CD4-positive, alpha-beta T cell (primary cell): ENCODE measurements at places on chromosomes 3 and 15. TPM values are rescaled to one million over a fixed set of nuclear protein-coding genes. Genes with fewer than 3 reads are reported as not detected.

The NRROS gene
- 8.4 TPM for total RNA-seq

- no peaks in the 10 kb centered on the region for H3K36me3 ChIP-seq
- no peak overlapping the region for H3K27ac ChIP-seq
Measured at GRCh38 chr15:62848632-62849050, 193.9 kb upstream of the TPM1 start.

GRCh38 chr3:49461443-49462171, 8.5 kb upstream of the DAG1 start:
- no peak overlapping the region for H3K27ac ChIP-seq
- DNase-seq = no peak
- no peaks in the 10 kb centered on the region for H3K27me3 ChIP-seq
- no peak overlapping the region for H3K4me3 ChIP-seq

The PLSCR5 gene
- total RNA-seq = not detected

- no peaks in the 10 kb centered on the region for H3K36me3 ChIP-seq
- H3K4me1 ChIP-seq = no peaks in the 10 kb centered on the region
- no peak overlapping the region for H3K27ac ChIP-seq
- no peaks in the 10 kb centered on the region for H3K27me3 ChIP-seq
- no peak for DNase-seq
Measured at GRCh38 chr3:105999856-106000255, 131.0 kb upstream of the CBLB start.

- no peaks in the 10 kb centered on the region for H3K4me1 ChIP-seq
- DNase-seq = no peak
- no peak overlapping the region for H3K4me3 ChIP-seq
- peaks cover 4% of the 10 kb centered on the region for H3K27me3 ChIP-seq
- no peak overlapping the region for H3K27ac ChIP-seq
Measured at GRCh38 chr15:70932397-70932796, 39.8 kb downstream of the LRRC49 start.

- H3K36me3 ChIP-seq = no peaks in the 10 kb centered on the region
- DNase-seq = no peak
- no peak overlapping the region for H3K4me3 ChIP-seq
- H3K4me1 ChIP-seq = no peaks in the 10 kb centered on the region
Measured at GRCh38 chr3:119531151-119531550, 28.3 kb downstream of the CD80 start.

The PLXNA1 gene
- 9.8 TPM for total RNA-seq

GRCh38 chr15:36612063-36612788, 32.8 kb downstream of the CDIN1 start:
- no peaks in the 10 kb centered on the region for H3K4me1 ChIP-seq
- H3K4me3 ChIP-seq = no peak overlapping the region
- no peaks in the 10 kb centered on the region for H3K36me3 ChIP-seq
- no peaks in the 10 kb centered on the region for H3K27me3 ChIP-seq
- no peak overlapping the region for H3K27ac ChIP-seq

DNA sequence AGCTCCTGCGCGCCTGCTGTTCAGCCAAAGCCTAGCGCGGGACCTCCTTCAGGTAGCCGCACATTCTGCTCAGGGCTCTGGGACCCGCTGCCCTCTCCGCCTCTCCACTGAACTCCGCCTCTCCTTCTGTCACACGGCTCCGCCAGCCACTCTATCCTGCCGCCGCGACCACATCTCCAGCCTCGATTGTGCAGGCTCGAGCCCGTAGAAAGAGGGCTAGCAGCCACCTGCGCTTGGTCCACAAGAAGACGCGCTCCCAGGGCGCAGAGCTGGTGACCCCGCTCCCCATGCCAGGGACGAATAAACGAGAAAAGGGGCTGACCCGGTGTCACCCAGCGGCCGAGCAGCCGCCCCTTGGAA, 1.1 kb upstream of the VIPR1 start:
- H3K27me3 ChIP-seq = peaks cover 10% of the 10 kb centered on the region
- no peaks in the 10 kb centered on the region for H3K36me3 ChIP-seq
- H3K27ac ChIP-seq = no peak overlapping the region

The ADAMTS17 gene
- total RNA-seq = 13.2 TPM

DNA sequence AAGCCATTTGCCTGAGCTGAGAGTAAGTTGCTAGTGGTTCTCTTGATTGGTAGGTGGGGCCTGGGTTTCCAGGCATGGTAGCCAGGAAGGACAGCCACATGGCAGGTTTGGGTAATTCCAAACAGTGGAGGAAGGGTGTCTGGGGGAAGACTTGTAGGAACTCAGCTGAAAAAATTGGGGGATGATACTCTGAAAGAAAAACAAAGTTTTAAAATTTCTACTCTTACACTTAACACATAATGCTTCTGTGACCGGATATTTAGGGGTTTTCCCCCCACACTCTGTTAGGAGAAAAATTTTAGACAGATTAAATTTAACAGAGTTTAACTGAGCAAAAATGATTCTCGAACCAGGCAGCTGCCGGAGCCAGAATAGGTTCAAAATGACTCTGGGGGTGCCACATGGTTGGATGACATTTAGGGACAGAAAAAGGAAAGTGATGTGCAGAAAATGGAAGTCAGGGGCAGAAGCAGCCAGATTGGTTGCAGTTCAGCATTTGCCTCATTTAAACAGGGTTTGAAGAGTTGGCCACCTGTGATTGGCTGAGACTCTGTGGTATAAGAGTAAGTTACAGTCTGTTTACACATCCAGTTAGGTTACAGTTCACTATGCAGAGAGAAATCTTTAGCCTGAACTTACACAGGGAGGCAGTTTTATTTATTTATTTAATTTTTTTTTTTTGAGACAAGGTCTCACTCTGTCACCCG, 8.1 kb downstream of the B2M start:
- peaks cover 57% of the 10 kb centered on the region for H3K36me3 ChIP-seq
- no peaks in the 10 kb centered on the region for H3K27me3 ChIP-seq
- H3K27ac ChIP-seq = peak overlapping the region; percentile 72
- H3K4me3 ChIP-seq = no peak overlapping the region
- H3K4me1 ChIP-seq = peaks cover 83% of the 10 kb centered on the region

The PPIB gene
- total RNA-seq = 167 TPM

- H3K27ac ChIP-seq = peak overlapping the region; percentile 78
- H3K4me3 ChIP-seq = peak overlapping the region; percentile 70
- peak; percentile 41 for DNase-seq
- H3K36me3 ChIP-seq = peaks cover 16% of the 10 kb centered on the region
Measured at GRCh38 chr15:40906991-40907802, 12.9 kb downstream of the VPS18 start.

The ZNF80 gene
- 0.17 TPM for total RNA-seq

The ZBED2 gene
- total RNA-seq = not detected

The HIGD2B gene
- not detected for total RNA-seq

The TM4SF18 gene
- not detected for total RNA-seq

DNA sequence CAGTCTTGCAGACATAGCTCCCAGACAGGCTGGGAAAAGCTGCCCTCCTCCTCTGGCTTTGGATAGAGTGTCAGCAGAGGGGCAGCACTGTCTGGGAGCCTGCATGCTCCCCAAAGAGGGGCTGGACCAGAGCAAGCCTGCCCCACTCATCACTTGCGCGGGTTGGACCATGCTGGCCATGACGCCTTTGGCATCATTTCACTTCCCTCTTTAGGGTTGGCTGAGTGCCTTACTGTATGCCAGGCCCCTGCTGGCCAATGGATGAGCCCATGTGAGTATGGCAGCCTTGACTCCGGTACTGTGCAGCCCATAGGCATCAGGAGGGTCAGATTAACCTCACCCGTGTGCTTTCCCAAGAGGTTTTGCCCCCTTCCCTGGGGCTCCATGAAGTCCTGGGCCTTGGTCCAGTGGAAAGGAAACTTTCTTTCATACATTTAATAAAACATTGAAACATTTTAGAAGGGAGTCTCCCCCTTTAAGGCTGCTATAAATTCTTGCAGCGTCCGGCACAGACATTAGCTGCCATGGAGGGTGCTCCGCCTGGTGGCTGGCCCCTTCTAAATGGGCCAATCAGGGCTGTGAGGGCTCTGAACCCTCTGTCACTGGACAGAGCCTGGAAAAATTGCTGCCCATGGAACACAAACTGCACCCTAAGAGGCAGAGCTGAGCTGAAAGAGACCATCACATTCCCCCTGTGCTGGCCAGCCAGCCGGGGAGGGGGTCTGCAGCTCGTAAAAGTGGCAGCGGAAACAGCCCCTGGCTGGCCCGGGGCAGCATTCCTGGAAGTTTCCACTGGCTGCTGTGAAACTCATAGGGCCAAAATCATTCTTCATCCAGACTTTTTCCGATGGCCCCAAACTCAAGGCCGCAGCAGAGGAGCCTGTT, 20.8 kb upstream of the DUSP7 start:
- DNase-seq = no peak
- H3K4me1 ChIP-seq = no peaks in the 10 kb centered on the region
- H3K36me3 ChIP-seq = no peaks in the 10 kb centered on the region
- no peaks in the 10 kb centered on the region for H3K27me3 ChIP-seq
- no peak overlapping the region for H3K27ac ChIP-seq
- no peak overlapping the region for H3K4me3 ChIP-seq

GRCh38 chr3:138950006-138950644, 3.1 kb downstream of the FOXL2NB start:
- H3K4me3 ChIP-seq = peak overlapping the region; percentile 42
- no peaks in the 10 kb centered on the region for H3K36me3 ChIP-seq
- H3K27me3 ChIP-seq = peaks cover 70% of the 10 kb centered on the region
- no peak overlapping the region for H3K27ac ChIP-seq

DNA sequence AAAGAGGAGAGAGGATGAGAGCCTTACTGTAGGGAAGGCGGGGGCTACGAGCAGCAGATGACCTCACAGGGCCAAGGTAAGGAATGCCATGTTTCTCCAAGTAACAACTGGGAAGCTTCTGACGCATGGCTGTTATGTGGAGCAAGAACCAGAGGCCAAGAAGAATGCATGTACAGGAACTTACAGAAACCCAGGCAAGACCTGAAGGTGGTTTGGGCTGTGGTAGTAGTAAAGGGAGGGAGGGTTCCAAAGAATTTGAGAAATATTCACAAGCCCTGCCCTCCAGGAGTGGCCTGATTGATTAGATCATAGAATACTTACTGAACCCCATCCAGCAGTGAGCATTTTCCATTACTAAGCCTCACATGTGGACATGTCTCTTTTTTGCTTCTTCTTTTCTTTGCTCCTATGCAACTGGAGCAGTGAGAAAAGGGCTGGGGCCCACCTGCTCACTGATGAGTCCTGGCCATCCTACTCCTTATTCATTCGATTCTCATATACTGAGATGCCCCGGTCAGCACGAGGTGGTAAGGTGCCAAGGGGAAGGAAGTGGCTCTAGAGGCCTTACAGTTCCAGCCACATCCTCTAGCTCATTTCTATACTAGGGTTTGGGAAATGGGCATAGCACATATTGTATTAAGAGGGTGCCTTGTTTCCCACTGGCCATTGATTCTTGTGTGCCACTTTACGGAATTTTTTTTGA, 8.3 kb upstream of the SLC12A8 start:
- peaks cover 5% of the 10 kb centered on the region for H3K4me1 ChIP-seq
- no peak overlapping the region for H3K27ac ChIP-seq

The MESP1 gene
- 0.22 TPM for total RNA-seq

GRCh38 chr15:91844341-91844740, 9.2 kb upstream of the SLCO3A1 start:
- no peak overlapping the region for H3K4me3 ChIP-seq
- H3K36me3 ChIP-seq = no peaks in the 10 kb centered on the region
- DNase-seq = no peak
- H3K27me3 ChIP-seq = no peaks in the 10 kb centered on the region

- H3K4me1 ChIP-seq = no peaks in the 10 kb centered on the region
- no peak overlapping the region for H3K27ac ChIP-seq
- no peaks in the 10 kb centered on the region for H3K36me3 ChIP-seq
Measured at GRCh38 chr15:64930778-64931371, 19.2 kb downstream of the ANKDD1A start.

- no peaks in the 10 kb centered on the region for H3K27me3 ChIP-seq
- peaks cover 71% of the 10 kb centered on the region for H3K36me3 ChIP-seq
- H3K27ac ChIP-seq = no peak overlapping the region
- no peak overlapping the region for H3K4me3 ChIP-seq
- no peak for DNase-seq
Measured at GRCh38 chr3:52472239-52473000, 17.0 kb downstream of the NISCH start.

DNA sequence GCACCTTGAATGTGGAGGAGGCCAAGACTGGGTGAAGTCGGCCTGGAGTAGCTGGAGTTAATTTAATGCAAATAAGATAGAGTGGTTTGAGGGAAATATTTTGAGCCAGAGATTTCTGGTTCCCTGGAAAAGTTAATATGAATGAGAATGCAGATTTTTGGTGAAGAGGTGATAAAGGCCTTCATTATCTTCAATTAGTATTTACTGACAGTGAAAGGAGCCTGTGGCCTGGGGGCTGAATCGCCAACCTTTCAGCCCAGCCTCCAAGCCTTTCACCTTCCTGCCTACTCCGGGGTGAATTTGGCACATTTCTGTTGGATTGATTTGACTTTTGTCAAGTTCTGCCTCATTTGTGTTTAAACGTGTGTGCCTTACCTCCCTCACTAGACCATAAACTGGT, 147.8 kb downstream of the SOX2 start:
- H3K4me3 ChIP-seq = no peak overlapping the region
- no peaks in the 10 kb centered on the region for H3K36me3 ChIP-seq
- no peaks in the 10 kb centered on the region for H3K27me3 ChIP-seq
- no peaks in the 10 kb centered on the region for H3K4me1 ChIP-seq
- DNase-seq = no peak
- H3K27ac ChIP-seq = no peak overlapping the region

DNA sequence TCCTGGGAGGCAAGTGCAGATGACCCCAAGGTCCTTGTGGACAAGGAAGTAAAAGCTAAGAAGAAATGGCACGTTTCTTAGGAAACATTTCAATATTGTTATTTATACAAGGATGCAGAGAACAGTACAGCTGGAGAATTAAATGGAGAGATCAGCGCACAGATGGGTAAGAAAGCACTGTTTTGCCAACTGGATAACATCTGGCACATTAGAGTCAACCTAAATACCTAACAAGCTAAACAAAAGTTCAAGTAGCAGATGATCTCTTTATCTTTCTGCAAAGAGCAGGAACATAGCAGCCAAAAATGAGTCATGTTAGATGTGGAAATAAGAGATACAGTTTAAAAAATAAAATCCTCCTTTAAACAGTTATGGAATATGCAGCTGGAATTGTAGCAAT, 15.7 kb upstream of the DPPA4 start:
- no peak overlapping the region for H3K4me3 ChIP-seq
- no peaks in the 10 kb centered on the region for H3K27me3 ChIP-seq
- H3K27ac ChIP-seq = no peak overlapping the region
- no peaks in the 10 kb centered on the region for H3K36me3 ChIP-seq

The SLC7A14 gene
- total RNA-seq = not detected

DNA sequence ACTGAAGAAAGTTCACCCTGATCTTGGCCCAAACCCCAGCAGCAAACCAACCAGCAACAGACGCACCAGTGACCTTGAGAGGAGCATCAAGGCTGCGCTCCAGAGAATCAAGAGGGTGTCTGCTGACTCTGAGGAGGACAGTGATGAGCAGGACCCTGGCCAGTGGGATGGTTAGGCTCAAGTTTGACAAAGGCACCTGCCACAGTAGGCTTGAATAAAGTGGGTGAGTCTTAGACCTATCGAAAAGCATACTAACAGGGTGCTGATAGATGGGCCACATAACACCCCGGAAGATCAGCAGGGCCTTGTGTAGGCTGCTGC, 23.9 kb downstream of the WHAMM start:
- no peak for DNase-seq
- H3K27ac ChIP-seq = no peak overlapping the region
- H3K36me3 ChIP-seq = peaks cover 83% of the 10 kb centered on the region
- no peaks in the 10 kb centered on the region for H3K4me1 ChIP-seq
- H3K4me3 ChIP-seq = no peak overlapping the region
- H3K27me3 ChIP-seq = no peaks in the 10 kb centered on the region
